ENCODE measurements at places on chromosomes 2 and 18.

DNA sequence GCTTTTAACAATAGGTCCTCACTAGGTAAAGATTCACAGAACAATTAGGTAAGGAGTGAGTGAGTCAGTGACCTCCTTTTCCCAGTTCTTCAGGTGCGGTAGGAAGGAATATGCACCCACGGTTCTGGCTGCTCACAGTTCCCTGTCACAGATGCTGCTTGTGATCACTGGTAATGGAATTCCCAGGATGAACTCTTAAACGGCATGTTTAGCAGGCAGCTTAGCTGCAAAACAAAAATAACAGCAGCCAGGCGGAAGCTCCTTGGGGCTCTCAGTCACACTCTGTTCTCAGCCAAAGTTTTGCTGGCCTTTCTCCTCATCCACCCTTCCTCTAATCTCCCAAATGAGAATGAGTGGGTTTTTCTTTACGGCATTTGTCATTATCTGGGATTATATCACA, 274.5 kb downstream of the MYT1L start:
- no peak for DNase-seq

DNA sequence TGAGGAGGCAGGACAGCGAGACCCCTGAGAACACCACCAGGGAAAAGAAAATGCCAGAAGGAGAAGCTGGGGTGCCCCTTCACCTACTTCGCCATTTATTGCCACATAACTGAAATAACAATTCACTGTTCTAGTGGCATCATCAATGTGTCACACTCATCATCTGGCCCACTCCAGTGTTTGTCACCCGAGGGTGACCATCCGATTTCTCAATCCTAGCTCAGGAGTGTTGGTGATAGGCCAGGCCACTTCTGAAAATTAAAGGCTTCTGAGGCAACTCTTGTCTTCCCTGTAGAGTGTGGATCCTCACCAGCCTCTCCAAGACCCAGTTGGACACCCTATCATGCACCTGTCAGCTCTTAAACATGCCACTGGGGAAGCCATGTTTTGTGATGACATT, 62.9 kb upstream of the BZW1 start:
- DNase-seq: no peak

DNA sequence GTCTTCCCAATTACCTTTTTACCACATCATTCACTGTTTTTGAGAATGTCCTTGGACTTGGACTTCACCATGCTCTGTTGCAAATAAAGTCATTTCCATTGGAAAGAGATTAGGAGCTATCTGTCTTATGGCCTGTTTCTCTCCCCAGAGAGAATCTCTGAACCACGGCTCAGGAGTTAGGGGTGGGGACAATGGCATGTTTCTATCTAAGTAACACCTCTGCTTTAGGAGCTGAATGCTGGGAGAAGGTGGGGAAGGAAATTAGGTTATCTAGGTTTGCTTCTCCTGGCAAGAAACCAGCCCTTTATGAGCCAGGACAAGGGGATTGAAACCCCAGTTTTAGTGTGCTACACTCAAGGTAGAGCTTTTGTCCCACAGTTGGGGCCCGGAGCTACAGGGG, 86.3 kb downstream of the AGPS start:
- no peak for DNase-seq

DNA sequence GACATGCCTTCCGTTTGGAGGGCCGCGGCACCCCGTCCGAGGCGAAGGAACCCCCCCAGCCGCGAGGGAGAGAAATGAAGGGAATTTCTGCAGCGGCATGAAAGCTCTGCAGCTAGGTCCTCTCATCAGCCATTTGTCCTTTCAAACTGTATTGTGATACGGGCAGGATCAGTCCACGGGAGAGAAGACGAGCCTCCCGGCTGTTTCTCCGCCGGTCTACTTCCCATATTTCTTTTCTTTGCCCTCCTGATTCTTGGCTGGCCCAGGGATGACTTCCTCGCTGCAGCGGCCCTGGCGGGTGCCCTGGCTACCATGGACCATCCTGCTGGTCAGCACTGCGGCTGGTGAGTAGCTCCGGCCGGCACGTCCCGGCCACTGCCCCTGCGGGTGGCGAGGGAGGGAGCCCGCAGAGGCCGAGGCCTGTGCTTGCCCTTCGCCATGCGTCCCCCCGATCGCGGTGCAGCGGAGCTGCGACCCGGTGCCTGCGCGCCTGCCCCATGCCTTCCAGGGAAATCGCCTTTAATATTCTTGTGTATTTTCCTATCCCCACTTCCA, 1.2 kb downstream of the BMPR2 start:
- peak; percentile 29 for DNase-seq

- DNase-seq: no peak
These were observed 96.0 kb upstream of the ALKAL2 start for GRCh38 chr2:383888-384287.

DNA sequence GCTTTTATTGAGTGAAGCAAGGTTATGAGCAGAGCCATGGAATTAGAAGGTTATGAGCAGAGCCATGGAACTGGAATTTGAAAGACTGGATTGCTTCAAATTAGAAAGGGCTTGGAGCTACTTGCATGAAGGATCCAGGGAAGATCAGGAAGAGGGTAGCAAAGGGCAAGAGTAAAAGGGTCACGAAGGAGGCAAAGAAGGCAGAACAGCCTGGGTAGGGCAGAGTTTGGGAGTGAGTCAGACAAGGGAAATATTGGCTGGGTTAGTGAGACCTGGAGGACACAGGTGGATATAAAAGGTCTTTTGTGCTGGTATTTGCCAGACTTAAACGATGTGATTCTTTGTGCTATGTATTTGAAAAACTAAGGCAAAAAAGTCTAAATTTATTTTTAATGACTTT, 65.0 kb downstream of the SEMA4F start:
- DNase-seq: no peak

- no peak for DNase-seq
These were observed 219.2 kb downstream of the ZNF516 start for GRCh38 chr18:76275727-76276313.

GRCh38 chr2:60484133-60484645, 69.3 kb downstream of the BCL11A start:
- DNase-seq: no peak

- DNase-seq: no peak
These were observed 64.7 kb upstream of the HNRNPA3 start for GRCh38 chr2:177147834-177148445.

DNA sequence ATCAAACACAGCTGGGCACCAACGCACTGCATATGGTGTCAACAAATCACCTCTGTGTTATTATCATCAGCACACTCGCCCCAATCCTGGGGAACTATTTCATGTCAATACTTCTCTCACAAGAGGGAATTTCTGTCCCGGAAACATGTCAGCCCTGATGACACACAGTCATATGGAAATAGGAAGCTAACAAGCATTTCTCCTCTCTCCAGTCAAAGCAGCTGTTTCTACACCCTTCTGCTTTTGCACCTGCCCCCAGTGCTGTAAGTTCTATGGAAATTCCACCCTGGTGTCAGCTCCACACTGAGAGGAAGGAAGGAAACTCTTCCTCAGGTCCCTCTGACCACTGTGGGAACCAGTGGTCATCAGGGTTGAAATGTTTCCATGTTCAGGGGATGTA, 447.6 kb upstream of the ID2 start:
- no peak for DNase-seq

DNA sequence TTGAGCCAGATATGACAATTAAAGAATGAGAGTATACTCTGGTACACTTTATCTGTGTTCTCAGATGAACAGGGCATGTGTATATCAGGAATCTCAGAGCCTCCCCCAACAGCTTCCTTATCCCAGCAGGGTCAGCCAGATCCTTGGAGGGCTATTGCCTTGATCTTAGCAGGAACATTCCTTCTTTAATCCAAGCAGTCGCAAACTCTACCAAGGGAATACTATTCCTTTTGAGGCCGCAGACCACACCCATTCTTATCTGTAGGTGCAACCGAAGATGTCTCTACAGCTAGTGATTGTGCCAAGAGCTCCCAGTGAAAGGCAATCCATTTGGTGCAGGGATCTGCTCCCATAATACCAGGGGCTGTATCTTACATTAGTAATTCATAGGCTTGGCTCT, 118.3 kb upstream of the DOK6 start:
- DNase-seq: no peak

DNA sequence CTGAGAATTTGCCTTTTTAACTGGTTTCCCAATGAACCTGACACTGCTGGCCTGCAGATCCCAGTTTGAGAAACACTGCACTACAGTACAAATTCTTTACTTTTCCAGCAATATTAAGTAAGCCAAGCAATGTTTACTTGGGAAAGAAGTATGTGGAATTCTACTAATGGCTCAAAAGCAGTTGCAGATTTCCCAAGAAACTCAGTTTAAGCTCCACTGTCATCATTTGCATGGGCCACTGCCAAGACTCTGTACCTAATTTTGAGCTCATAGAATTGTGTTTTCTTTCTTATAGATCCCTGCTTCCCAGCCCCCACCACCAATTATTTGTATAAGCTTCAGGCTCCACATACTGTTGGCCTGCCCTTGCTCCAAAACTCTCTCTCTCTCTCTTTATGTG, 676.1 kb downstream of the RNF144A start:
- no peak for DNase-seq

GRCh38 chr2:106314444-106314843, 120.3 kb upstream of the UXS1 start:
- DNase-seq: no peak

DNA sequence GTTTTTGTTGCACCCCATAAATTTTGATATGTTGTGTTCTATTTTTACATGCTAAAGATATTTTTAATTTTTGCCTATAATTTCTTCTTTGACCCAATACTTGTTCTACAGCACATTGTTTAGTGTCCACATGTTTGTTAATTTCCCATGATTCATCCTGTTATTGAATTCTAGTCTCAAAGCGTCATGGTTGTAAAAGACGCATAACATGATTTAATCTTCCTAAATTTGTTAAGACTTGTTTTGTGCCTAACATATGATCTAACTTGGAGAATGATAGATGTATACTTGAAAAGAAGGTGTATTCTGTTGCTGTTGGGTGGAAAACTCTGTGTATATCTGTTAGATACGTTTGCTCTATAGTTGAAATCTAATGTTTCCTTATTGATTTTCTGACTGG, 27.1 kb upstream of the SULT1C3 start:
- DNase-seq: no peak

- no peak for DNase-seq
These were observed 17.4 kb downstream of the RTTN start for GRCh38 chr18:70188113-70188512.

GRCh38 chr2:235769046-235769445, 275.2 kb downstream of the AGAP1 start:
- no peak for DNase-seq

DNA sequence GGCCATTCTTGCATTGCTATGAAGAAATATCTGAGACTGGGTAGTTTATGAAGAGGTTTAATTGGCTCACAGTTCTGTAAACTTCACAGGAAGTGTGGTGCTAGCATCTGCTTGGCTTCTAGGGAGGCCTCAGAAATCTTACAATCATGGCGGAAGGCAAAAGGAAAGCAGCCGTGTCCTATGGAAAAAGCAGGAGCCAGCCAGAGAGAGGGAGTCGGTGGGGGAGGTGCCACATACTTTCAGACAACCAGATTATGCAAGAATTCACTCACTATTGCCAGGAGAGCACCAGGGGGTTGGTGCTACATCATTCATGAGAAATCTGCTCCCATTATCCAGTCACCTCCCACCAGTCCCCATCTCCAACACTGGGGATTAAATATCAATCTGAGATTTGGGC, 64.1 kb downstream of the CPS1 start:
- DNase-seq: no peak

GRCh38 chr2:220006152-220006621, 378.8 kb downstream of the SLC4A3 start:
- no peak for DNase-seq

GRCh38 chr18:12879840-12880540, 4.0 kb downstream of the PTPN2 start:
- peak; percentile 48 for DNase-seq

- DNase-seq: no peak
These were observed 15.5 kb downstream of the TBC1D8 start for GRCh38 chr2:101135412-101136296.

GRCh38 chr2:82412021-82412420, 2047.1 kb downstream of the SUCLG1 start:
- no peak for DNase-seq

- no peak for DNase-seq
These were observed 376.5 kb downstream of the TMEM182 start for GRCh38 chr2:103138123-103138901.

DNA sequence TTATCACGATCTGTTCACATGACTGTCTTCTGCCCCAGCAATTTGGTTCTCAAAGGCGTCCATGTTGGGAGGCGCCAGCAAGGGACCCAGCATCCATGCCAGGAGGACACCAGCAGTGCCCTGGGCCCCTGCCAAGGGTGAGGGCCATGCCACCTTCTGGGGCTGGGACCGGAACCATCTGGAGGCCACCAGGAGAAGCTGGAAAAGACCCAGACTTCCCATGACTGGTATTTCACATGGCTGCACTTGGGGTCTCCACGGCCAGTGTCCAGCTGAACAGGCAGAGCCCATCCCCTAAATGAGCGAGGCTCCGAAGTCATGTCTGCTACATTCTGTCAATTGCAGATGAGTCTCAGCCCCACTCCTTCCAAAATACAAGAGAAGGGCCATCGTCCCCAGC, 306.8 kb upstream of the HS6ST1 start:
- DNase-seq: no peak

DNA sequence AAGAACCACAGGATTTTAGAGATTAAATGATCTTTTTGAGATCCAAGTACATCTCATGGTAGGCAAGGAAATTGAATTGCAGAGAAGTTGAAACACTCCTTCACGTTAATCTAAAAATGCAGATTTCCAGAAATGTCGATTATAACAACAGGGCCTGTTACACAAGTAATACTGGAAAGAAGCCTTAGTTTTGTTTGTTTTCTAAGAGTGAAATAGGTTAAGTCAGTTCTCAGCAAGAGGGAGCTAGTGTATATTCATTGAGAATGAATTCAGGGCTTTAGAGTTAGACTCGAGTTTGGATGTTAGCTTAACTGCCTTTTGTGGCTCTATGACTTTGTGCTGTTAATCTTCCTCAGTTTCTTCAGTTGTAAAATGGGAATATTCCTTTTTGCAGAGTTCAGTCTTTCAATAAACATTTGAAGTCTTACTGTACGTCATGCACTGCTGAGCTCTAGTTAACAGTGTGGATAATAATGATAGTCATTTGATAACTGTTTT, 926 bp downstream of the NDUFV2 start:
- DNase-seq: no peak

DNA sequence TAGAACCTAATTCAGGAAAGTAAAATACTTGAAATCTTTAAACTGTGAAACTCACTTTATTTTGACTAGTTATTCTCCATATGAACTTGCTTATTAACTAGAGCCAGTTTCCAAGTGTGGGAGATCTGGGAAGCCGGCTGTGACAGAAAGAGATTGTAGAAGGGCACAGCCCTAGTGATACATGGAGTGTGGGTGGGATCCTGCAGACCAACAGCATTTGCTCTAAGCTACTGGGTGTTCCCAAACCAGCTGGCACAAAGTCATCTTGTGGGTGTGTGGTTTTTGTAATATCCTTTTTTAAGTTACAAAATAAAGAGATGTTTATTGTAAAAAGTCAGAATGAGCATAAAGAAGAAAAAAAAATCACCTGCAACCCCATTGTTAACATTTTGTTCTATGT, 3.4 kb downstream of the DUSP19 start:
- DNase-seq: no peak

- no peak for DNase-seq
These were observed 182.7 kb downstream of the UXS1 start for GRCh38 chr2:106011380-106011779.

GRCh38 chr2:115427436-115427835, 985.0 kb downstream of the DPP10 start:
- DNase-seq: no peak
